Amniotic epithelial cell (primary cell): ENCODE measurements at places on chromosomes 1 and 21.

DNA sequence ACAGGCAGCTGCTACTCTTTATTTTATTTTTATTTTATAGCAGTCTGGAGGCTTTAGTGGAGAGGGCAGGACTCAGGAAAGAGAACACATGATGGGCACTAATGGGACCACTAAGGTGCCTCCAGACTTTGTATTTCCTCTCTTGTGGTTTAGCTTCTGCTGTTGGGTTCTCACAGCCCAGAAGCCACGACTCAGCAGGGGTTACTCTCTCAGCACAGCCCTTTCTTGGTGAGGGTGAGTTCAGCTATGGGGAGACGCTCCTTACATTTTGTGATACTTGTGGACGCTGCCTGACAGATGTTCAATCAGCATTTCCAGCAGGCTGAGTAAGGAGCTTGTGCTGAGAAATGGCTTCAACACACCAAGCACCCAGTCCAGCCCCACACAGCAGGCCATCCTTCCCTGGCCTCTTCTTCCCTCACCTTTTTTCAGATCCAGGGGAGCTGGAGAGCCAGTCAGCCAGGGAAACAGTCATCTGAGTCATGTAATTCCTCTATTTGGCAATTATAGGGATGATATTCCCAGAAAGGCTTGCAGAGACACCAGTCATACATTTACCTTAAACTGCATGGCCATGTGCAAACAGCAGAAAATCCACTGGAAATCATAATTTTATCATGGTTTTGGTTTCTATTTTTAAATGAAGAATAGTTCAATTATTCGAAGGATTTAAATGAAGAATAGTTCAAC, 53.2 kb upstream of the RAB3GAP2 start:
- no peak for DNase-seq

DNA sequence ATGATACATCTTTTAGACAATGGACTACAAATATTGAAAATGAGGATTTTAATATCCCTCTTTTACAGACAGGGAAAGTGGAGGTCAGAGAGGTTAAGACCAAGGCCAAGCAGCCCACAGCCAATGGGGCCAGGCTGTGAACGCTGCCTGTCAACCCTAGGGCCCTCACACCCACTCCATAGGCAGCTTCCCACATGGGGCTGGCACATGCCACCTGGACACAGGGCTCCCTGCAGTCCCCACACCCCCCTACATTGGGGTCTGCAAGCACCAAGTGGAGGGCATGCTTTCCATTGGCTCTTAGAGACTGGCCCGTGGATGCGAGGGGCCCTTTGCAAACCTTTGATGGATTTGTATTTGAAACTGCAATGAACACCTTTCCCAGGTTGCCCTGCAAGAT, 348.5 kb upstream of the VAMP3 start:
- DNase-seq: no peak

DNA sequence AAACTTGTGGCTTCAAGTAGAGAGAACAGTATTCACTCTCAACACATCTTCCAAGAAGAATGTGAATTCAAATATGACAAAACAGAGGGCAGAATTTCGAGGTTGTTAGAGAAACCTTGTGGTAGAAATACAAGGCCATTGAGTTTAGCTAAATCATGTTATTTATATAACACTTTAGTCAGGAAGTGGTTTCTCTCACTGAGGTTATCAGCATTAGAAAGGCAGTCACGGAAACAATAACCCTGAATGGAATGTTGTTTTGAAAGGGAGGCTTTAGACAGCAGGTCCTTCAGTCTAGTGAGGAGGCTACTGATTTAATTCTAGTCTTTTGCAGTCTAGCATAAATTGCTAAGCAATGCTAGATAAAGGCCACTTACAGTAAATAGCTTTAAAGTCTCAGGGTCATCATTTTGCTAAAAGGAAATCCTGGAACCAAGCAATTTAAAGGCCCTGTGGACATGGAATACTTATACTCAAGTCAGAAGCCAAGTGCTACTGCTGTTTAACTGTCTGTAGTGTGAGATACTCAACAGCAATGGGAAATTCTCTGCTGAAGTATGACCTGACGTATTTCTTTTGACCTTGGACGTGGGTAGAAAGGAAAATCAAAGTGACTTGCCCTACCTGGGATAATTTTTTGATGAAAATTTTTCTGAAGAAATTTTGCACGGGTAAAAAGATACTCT, 89.0 kb upstream of the CHODL start:
- DNase-seq: no peak

GRCh38 chr1:18903291-18903756, 969 bp upstream of the ALDH4A1 start:
- no peak for DNase-seq

DNA sequence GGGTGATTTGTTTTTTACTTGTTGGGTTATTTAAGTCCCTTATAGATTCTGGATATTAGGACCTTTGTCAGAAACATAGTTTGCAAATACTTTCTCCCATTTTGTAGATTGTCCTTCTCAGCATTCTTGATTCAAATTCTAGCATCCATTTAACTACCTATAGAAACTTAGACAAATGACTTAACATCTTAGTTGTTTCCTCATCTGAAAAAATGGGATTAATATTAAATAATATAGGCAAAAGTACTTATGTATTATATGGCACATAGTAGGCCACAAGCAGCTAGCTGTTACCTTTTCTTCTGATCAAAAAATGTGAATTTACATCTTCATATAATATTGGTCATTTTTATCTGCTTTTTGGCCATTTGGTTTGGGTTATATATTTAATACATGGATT, 307.5 kb downstream of the ZP4 start:
- no peak for DNase-seq
